Activated CD4-positive, alpha-beta T cell treated with anti-CD3 and anti-CD28 coated beads for 48 hours (primary cell): ENCODE measurements at places on chromosomes 2 and 18.

DNA sequence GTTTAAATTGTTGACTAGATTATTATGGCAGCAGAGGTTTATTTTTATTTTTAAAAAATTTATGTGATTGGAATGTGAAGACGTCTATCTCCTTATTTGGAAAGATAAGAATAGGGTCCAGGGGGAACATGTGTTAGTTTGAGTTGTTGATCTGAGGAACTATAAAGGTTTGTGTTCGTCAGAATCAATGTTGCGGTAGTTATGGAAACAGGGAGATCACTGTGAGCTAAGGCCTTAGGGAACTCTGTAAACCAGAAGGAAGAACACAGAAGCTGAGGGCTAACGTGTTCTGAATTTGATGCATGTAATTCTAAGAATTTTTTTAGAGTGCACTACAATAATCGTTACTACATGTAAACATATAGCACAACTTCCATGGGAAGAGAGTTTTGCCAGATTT lies 168.5 kb upstream of the ZSWIM2 start:
- no peak for DNase-seq

GRCh38 chr2:150887926-150888325 lies 373.7 kb downstream of the RBM43 start:
- no peak for DNase-seq

- DNase-seq = no peak
Measured at GRCh38 chr2:104887676-104888075, 33.8 kb downstream of the POU3F3 start.

- no peak for DNase-seq
Measured at GRCh38 chr18:70386582-70386981, 97.7 kb downstream of the SOCS6 start.

DNA sequence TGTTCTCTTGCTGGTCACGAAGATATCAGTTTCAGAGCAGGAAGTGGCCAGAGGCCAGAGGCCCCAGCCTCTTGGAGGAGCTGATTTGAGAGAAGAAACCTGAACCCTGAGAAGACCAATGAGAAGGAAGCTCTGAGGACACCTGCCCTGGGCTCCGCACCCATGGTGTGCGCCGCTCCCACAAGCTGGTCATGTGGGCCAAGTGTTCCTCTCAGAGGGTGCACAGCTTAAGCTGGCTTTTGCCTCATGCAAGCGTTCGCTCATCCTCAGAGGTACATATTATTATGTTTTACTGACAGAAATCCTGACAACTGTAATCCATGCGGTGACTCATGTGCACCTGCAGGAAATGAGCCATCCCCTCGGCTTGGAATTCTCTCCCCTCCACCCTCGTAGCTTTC lies 316.1 kb upstream of the MYT1L start:
- peak; percentile 49 for DNase-seq

GRCh38 chr2:5539282-5540165 lies 152.7 kb upstream of the SOX11 start:
- DNase-seq = no peak

- peak; percentile 13 for DNase-seq
Measured at GRCh38 chr18:38790303-38790702, 1224.7 kb upstream of the CELF4 start.

DNA sequence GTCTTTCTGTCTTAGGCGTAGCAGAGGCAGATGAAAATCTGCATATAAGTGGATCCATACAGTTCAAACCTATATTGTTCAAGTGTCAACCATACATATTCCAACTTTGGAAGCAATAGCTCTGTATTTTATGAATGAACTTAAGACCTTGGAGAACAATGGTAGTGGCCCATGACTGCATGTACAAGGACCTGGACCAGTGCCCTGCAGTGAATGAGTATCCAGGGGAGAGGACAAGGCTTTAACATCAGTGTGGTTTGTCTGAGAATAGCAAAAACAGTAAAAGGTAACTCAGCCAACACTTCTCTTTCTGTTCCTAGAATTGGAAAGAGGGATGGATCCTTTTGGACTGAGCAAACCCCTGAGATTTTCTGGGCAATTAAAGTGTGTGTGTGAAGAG lies 230.8 kb upstream of the LINC00305 start:
- no peak for DNase-seq

- no peak for DNase-seq
Measured at GRCh38 chr2:30666266-30666874, 140.9 kb downstream of the CAPN13 start.

GRCh38 chr18:23970161-23971096 lies 44.1 kb upstream of the TTC39C start:
- DNase-seq = peak; percentile 54

DNA sequence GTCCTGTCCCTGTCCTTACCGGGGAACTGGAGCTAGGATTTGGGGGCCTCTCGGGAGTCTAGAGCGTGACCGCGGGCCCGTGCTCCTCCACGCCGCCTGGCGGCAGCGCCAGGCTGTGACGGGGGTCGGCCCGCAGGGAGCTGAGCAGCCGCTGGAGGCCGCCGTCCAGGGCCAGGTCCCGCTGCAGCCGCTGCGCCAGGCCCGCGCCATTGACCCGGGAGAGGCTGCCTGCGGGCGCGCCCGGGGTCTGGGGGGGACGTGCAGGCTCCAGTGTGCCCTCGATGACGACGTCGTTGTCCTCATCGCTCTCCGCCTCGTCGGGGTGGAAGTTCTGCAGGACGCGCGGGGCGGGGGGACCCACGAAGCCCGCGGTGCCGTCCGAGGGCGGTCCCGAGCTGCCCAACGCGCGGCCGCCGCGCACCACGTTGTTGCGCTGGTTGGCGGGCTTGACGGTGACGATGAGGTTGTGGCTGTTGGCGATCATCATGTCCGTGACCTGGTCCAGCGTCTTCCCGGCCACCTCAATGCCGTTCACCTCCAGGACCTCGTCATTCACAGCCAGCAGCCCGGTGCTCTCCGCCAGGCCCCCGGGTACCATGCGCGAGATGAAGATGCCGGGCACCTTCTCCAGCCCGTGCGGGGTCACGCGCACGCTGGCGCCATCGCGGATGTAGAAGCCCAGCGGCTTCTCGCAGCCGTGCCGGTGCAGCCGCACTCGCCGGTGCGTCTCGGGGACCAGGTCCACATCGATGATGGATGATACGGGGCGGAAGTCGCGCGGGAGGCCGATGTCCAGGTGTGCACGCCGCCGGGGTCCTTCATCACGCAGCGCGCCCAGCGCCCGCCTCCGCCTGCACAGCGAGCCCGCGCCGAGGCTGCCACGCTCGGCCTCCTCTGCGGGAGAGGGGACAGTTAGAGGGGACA lies 50.9 kb downstream of the ADNP2 start:
- peak; percentile 64 for DNase-seq

GRCh38 chr2:237199082-237199481 lies 113.4 kb downstream of the COPS8 start:
- no peak for DNase-seq

- DNase-seq = no peak
Measured at GRCh38 chr2:127407661-127408003, 10.6 kb upstream of the PROC start.

DNA sequence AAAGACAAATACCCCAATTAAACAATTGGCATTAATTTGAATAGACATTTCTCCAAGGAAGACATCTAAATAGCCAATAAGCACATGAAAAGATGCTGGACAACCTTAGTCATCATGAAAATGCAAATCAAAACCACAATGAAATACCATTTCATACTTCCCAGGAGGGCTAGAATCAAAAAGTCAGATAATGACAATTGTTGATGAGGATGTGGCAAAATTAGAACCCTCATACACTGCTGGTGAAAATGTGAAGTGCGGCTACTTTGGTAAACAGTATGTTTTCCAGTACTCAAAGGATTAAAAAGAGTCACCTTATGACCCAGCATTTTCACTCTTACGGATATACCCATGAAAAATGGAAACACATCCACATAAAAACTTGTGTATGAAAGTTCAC lies 91.6 kb downstream of the FIGN start:
- no peak for DNase-seq

DNA sequence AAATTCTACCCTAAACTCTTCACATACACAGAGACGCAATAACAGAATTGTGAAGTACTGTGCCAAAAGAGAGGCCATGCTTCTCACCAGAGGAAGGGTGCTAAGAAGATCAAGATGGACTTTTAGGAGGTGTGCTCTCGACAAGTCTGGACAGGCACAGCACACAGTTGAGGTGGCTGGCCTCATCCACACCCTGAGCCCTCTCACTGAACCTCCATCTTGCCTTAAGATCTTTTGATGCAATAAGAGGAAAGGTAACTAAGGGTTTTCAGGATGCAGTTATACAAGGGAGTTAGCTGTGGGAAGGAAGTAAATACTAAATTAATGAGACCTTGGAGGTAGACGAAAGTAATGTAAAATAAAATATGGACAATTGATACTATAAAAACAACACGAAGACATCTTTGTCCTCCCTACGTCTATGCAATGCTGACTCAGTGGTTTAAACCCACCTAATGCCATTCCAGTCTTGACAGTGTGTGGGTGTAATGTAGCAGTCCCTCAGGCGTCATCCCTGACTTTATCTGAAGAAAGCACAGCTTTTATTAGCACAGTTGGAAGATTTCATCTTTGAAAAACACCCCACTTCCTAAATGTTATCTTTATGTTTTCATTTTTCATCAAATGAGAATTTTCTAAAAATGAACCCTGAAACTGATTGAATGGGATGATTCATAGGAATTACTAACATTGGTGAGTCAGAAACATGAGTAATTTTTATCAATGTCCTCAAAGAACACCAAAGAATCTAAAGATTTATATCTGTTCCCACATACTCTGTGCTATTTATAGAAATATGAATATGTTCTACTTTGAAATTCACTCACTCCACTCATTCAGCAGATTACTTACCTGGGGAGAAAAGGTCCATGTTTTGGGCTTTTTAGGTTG lies 34.0 kb upstream of the MALL start:
- DNase-seq = no peak

- DNase-seq = no peak
Measured at GRCh38 chr2:203835892-203836800, 31.4 kb upstream of the CTLA4 start.

- no peak for DNase-seq
Measured at GRCh38 chr2:134268265-134268664, 14.4 kb downstream of the MGAT5 start.

GRCh38 chr2:231348173-231348572 lies 47.3 kb upstream of the B3GNT7 start:
- DNase-seq = no peak

DNA sequence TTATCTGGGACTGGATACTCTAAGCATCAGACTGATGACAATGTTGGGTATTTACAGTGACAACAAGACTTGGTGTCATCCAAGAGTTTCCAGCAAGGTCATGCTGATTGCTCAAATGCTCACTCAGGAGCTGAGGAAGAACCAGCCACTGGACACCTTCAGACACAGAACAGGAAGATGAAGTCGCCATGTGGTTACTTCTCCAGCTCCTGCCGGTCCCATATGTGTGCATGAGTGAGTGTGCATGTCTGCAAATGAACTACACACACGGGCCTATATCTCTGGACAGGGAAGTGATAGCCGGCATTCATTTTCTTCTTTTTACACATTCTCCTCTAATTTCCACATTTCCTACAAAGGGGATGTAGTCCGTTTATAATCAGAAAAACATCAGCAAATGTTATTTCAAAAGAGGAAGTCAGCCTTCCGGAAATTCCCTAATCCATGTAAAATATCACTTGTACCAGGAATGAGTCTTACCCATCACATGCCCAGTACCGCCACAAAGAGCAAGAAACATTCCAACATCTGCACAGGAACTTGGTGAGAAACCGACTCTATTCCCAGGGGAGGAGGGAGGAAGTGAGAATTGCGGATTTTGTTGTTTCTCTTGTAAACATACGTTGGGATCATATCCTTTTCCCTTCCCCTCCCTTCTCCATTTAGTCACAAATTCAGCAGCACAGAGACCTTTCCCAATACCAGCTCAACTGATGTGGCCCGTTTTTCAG lies 10.8 kb downstream of the RFX8 start:
- DNase-seq = no peak

GRCh38 chr2:50103442-50103841 lies 928.5 kb downstream of the NRXN1 start:
- DNase-seq = no peak

DNA sequence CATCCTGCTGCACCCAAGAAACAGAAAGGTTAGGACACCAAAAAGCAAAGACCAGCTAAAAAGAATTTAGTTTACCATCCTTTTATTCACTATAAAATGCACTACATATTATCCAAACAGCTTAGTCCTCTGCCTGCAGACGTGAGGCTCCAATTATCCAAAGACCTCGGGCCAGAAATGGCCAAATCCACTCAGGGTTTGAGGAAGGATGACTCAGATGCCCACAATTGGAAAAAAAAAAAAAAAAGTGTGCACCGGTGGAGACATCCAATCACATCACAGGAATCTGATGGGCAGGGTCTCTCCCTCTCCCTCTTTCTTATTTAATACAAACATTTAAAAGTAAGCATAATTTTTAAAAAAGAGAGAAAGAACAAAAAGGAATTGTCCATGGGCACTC lies 65.7 kb downstream of the TRABD2A start:
- DNase-seq = no peak

GRCh38 chr2:120108049-120108448 lies 95.2 kb downstream of the EPB41L5 start:
- DNase-seq = no peak

GRCh38 chr18:24019641-24020331 lies 5.2 kb downstream of the TTC39C start:
- DNase-seq = peak; percentile 60

GRCh38 chr18:37764541-37765288 lies 199.1 kb upstream of the CELF4 start:
- DNase-seq = no peak

- peak; percentile 19 for DNase-seq
Measured at GRCh38 chr2:156434461-156435291, 1.5 kb upstream of the GPD2 start.

DNA sequence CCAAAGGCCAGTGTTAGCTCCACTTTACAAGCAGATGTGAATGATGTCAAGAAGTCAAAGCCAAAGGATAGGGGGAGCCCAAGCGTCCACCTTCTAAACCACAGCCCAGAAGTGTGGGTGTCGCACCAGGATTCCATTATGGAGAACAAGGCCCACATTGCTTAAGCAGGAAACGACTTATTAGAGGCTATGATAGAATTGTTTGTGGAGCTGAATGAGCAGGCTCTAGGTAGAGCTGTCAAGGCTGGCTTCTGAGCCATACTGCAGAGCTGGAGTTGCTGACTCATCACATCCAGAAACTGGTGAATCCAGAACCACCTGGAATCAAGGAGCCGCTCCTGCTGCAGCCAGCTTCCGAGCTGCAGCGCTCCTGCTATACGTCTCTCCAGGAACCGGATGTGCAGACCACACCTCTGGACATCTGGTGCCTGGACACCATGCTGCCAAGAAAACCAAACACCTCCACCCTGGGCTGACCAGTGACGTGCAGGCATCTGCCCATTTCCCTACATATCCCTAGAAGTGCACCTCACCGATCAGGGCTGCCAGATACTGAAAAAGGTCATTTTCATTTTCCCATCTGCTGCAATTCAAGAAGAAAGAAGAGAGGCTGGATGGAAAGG lies 6.2 kb upstream of the TWIST2 start:
- DNase-seq = no peak

- DNase-seq = no peak
Measured at GRCh38 chr2:11676640-11677039, 6.6 kb upstream of the NTSR2 start.
